Putamen (tissue), 1 donor: ENCODE measurements at places on chromosomes 5 and 9.

DNA sequence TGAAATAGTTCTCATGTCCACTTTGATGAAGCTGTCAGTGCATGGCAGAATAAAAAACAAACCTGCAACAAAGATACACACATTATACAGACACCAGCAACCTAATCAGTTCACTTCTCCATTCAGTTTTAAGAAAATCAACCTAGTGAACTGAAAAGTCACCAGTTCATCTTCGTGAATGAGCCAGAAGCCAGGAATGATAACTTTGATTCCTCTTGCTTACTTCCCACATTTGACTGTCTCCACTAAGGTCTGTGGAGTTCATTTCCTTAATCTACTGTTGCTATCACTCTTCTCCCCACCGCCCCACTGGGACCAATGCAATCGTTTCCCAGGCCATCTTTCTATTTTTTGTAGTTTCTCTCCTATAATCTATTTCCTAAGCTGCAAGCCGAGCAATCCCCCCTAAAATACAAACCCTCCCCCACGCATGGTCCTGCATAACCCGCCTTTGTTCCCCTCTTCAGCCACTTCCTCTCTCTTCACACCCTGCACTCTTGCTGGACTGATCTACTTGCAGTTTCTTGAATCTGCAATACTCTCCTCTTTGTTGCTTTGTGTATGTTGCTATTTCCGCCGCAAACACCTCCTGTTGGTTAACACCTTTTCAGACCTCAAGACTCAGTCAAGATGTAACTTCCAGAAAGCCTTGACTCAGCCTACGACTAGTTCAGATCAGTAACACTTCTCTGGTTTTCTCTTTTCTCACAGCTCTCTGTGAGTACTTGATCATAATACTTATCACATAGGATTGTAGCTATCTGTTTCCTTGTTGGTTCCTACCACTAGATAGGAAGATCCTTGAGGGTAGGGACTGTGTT is 16.6 kb downstream of the STOM start:
- DNase-seq, result no peak

DNA sequence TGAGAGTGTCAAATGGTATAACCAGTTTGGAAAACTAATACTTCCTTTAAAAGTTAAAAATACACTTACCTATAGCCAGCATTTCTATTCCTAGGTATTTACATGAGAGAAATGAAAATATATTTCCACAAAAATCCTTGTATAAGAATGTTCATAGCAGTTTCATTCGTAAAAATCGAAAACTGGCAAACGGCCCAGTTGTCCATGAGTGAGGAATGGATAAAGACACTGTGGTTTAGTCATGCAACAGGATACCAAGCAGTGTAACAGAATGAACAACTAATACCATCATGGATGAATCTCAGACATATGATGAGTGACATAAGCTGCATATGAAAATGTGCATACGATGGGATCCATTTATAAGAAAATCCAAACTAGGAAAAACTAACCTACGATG is 136.7 kb downstream of the MACROH2A1 start:
- DNase-seq, result no peak

- DNase-seq, result peak; percentile 43
Measured at GRCh38 chr9:96420468-96421219, 2.5 kb upstream of the ZNF367 start.

DNA sequence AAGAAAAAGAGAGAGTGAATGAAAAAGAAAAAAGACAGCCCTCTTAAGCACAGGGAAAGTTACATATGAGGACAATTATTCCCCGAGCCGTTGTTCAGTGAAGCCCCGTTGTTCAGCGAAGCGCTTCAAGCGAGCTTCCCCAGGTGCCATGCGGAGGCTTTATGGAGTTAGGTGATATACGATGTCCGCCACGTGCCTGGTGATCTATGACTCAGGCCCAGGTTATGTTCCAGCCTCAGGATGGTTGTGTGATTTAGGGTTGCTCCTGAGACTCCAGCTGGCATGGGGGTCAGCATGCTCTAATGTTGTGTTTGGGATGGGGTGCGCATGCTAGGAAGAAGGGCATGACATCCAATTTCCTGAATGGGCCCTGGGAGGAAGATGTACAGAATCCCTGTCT is 365.6 kb downstream of the CDK5RAP2 start:
- no peak for DNase-seq
